GM12864 (cell line): ENCODE measurements at places on chromosomes 5 and 9.

GRCh38 chr9:86772635-86772993, 174.7 kb downstream of the GAS1 start:
- no peak for DNase-seq

DNA sequence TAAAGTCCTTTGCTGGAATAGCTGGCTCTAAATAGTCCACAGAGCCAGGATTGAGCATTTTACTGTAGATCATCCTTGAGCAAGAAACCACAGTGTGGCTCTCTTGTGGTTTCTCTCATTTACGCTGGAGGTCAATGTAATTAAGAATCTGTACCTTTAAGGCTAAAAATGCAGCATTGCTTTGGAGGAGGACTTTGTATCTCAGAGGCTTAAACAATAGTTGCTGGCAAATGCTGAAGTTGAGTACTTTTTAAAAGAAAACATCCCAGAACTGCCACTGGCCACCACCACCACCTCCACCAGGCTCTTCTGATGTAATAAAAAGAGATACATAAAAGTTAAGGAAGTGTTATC, 177.3 kb upstream of the ADAMTSL1 start:
- no peak for DNase-seq

- DNase-seq = no peak
Observed at GRCh38 chr5:95454536-95454935, 63.4 kb downstream of the FAM81B start.

- no peak for DNase-seq
Observed at GRCh38 chr5:54725391-54726280, 208.1 kb downstream of the SNX18 start.

DNA sequence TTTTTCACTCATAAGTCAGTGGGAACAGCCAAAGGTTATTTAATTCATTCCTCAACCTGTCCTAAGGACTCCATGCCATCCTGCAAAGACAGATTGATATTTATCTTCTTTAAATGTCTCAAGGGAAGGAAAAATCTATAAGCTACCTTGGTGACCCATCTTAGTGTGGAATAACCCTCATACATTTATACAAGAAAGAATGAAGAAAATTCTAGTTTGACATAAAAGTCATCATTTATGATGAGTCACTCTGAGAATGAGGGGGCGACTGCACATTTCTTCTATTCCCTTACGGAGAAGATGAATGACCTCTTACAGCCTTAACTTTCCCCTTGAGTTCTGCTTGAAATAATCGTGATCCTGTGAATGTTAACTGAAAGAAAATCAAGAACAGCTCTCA, 26.8 kb upstream of the NUDT12 start:
- DNase-seq = no peak

DNA sequence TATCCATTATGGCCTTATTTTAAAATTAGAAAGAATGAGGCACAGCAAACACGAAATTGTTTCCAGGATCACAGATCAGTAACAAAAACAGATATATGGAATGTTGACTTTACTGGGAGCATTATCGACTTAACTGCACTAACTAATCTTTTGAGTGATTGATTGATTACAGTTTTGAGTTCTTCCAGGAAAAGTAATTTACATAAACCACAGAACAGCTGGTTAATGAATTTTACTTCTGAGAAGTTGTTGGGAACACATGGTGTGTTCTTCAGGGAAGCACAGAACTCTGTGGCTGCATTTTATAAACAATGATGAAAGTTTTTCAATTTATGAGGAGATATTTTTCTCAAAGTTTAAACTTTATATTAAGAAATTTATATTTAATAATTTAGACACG, 802.4 kb upstream of the ACO1 start:
- DNase-seq = no peak

- no peak for DNase-seq
Observed at GRCh38 chr5:168992016-168992415, 308.9 kb downstream of the SLIT3 start.

DNA sequence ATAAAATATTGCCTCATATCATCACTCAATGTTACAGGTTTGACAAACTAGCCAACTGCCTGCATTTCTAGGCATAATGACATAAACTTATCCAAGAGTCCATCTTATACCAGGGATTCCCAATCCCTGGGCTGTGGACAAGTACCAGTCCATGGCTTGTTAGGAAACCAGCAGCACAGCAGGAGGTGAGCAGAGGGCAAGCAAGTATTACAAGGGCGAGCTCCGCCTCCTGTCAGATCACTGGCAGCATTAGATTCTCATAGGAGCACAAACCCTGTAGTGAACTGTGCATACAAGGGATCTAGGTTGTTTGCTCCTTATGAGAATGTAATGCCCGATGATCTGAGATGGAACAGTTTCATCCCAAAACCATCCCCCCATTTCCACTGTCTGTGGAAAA, 144.9 kb downstream of the PRKACG start:
- DNase-seq = no peak

- no peak for DNase-seq
Observed at GRCh38 chr5:168867241-168867640, 288.1 kb upstream of the PANK3 start.

- no peak for DNase-seq
Observed at GRCh38 chr9:97943308-97943855, 5.4 kb upstream of the HEMGN start.

GRCh38 chr5:55866485-55866884, 15.3 kb downstream of the IL31RA start:
- no peak for DNase-seq

- no peak for DNase-seq
Observed at GRCh38 chr9:95067897-95068296, 249.6 kb downstream of the FANCC start.

GRCh38 chr5:125365747-125366146, 619.3 kb upstream of the ZNF608 start:
- no peak for DNase-seq

- no peak for DNase-seq
Observed at GRCh38 chr5:53549792-53550191, 10.6 kb upstream of the NDUFS4 start.

DNA sequence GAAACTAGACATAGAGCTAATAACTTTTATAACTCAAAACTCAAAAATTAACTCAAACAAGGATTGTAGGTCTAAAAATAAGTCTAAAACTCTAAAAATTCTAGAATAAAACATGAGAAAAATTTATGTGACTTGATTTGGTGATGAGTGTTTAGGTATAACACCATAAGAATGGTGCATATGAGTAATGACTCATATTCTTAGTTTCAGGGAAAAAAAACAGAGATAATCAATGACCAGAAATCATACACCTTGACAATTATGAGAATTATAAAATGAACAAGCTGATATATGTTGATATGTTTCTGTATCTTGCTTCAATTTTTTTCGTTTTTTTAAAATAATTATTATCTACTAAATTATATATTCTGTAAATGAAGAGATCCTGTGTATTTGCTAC, 541.2 kb downstream of the PTPRD start:
- DNase-seq = no peak

DNA sequence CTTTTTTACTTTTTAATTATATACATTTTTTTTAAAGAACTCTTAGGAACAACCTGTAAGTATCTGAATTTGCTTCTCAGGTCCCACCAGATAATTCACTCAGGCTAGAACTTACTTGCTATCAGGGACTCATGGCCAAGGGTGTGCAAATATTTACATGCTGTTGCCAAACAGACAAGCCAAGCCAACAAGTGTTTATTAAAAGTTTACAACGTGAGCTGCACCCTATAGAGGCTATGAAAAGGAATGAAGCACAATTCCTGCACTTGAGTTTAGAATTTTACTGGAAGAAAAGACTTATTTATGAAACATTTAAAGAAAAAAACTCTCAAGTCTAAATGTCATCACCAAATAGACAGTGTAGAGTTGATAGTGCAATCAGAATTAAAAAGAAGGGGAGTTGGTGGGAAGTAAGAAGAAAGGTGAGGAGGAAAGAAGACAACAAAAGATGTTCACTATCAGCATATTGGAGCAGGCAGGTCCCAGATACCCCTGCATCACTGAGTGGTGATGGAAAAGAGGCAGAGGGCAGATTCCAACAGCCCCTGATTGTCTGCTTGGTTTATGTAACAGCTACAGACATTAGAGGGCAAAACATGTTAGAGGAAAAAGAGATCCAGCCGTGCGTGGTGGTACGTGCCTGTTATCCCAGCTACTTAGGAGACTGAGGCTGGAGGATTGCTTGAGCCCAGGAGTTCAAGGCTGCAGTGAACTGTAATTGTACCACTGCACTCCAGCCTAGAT, 32.8 kb downstream of the SH3RF2 start:
- no peak for DNase-seq

DNA sequence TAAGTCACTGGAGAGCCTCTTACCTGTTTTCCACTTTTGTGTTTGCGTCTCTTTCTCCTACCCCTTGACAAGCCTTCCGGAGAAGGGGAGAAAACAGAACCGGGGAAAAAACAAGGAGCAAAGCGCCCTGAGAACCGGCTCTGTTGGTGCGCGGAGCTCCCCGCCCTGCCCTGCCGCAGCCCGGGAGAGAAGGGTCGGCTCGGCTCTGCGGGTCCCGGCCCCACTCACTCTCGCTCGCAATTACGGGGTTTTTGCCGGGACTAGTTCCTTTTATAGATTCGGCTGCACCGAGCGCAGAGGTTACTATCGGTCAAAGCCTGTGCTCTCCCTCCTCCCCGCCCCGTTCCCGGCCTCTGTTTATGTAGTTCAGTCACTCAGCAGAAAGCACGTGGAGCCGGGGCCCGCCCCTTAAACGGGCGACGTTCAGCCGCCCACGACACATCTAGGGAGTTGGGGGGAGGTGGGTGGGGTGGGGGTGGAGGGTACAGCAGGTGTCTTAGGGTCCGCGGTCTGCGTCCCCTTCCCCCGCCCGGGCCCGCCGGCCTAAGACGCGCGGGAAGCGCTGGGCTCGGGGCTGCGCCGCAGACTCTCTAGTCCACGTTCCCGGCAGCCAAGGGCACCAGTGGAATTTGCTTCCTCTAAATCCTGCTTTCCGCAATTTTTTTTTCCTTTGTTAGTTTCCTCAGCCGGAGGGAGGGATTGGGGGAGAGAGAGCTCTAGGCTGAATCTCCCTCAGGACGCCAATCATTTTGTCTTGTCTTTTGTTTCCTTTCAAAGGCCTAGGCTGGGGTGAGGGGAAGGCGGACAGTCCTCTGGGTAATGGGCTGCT, at the start of gene ABCA1:
TSS of gene ABCA1 (minus strand) at position 244 of the 829 bp plus-strand sequence. CDS start 24,476 bp downstream, outside the sequence.
- no peak for DNase-seq

DNA sequence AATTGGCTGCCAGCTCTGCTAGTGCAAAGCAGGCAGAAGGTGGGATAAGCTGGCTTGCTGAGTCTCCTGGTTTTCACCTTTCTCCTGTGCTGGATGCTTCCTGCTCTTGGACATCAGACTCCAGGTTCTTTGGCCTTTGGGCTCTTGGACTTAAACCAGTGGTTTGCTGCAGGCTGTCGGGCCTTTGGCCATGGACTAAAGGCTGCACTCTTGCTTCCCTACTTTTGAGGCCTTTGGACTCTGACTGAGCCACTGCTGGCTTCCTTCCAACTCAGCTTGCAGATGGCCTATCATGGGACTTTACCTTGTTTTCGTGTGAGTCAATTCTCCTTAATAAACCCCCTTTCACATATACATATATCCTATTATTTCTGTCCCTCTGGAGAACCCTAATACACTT, 1293.9 kb upstream of the CDH6 start:
- no peak for DNase-seq

GRCh38 chr9:87286506-87286905, 211.2 kb upstream of the DAPK1 start:
- DNase-seq = no peak

DNA sequence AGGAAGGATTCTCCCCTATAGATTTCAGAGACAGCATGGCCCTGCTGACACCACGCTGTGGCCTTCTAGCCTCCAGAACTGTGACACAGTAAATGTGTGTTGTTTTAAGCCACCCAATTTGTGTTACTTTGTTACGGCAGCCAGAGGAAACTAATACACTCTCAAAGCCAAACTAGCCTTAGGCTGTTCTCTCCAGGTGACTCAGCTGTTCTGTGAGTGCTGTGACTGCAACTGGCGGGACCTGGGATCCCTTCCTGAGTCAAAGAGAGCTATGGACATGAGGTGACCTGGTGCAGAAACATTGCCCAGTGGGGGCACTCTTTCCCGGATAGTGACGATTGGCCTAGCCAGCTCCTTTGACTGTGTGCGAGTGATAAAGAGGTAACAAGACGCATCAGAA, 14.0 kb upstream of the MLANA start:
- DNase-seq = no peak

GRCh38 chr9:16530669-16531642, 339.5 kb downstream of the BNC2 start:
- no peak for DNase-seq

DNA sequence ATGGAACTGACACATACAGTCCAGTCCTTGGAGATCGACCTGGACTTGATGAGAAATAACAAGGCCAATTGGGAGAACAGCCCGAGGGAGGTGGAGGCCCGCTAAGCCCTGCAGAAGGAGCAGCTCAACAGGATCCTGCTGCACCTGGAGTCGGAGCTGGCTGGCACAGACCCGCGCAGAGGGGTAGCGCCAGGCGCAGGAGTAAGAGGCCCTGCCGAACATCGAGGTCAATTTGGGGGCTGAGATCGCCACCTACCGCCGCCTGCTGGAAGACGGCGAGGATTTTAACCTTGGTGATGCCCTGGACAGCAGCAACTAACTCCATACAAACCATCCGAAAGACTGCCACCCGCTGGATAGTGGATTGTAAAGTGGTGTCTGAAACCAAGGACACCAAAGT, 1610.1 kb upstream of the ACO1 start:
- no peak for DNase-seq

DNA sequence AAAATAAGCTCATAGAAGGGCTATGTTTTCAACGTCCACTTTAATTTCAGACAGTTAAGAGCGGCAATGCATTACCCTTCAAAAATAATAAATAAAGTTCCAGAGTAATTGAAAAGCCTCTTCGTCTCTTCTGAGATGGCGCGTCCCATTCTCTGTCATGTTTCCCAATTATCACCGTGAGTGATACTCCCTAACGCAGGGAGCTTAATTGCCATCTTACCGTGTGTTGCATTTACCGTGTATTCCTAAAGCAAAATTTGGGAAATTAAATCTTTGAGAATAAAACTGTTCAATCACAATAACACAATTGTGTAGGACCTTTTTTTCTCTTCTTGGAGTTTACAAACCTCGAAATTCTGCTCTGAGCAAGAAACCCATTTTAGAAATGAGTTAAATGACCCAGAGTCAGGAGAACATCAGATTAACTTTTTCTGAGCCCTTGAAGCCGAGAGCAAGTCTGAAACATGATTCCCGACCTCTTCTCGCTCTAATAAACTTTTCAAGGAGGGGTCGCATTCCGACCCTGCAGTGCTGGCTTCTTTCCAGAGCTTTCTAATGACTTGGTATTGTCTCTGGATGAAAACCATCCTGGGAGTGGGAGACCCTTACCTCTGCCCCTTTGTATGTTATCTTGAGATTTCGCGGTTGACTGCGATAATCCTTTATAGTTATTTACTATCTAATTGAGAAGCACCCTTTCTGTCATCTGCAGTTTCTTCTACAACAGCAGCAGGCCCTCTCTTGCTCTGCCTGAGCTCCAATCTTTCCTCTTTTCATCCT, 251.5 kb downstream of the FSTL4 start:
- DNase-seq = no peak

- no peak for DNase-seq
Observed at GRCh38 chr9:112819635-112820496, 69.3 kb downstream of the SNX30 start.

- DNase-seq = no peak
Observed at GRCh38 chr5:104793031-104793754, 1230.6 kb upstream of the NUDT12 start.

GRCh38 chr5:164097749-164098148, 592.3 kb downstream of the MAT2B start:
- DNase-seq = no peak
